ENCODE measurements at places on chromosomes 6 and 20.

DNA sequence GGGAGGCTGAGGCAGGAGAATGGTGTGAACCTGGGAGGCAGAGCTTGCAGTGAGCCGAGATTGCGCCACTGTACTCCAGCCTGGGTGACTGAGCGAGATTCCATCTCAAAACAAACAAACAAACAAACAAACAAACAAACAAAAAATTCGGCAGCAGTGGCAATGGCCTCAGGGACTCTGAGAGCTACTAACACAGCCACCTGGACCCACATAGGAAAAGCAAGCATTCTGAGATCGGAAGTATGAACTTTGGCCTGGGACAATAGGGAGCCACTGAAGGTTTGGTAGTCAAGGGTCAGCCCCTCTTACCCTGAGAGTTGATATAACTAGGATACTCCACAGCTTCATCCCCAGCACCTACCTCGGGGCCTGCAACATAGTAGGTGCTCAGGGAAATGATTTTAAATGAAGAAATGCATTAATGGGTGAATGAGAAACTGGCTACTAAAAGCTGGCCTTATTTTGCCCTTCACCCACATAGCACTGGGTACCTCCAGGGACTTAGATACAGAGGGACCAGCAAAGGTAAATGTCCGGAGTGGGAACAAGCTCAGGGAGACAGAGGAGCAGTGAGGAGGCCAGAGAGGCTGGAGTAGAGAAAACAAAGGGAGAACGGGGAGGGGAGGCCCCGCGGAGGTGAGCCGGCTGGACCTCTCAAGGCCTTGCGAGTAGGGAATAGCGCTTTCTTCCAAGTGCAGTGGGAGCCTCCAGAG is 46.6 kb upstream of the PTGIS start:
- DNase-seq = no peak

- peak; percentile 64 for DNase-seq
Measured at GRCh38 chr6:41940759-41941279, 789 bp downstream of the CCND3 start.

DNA sequence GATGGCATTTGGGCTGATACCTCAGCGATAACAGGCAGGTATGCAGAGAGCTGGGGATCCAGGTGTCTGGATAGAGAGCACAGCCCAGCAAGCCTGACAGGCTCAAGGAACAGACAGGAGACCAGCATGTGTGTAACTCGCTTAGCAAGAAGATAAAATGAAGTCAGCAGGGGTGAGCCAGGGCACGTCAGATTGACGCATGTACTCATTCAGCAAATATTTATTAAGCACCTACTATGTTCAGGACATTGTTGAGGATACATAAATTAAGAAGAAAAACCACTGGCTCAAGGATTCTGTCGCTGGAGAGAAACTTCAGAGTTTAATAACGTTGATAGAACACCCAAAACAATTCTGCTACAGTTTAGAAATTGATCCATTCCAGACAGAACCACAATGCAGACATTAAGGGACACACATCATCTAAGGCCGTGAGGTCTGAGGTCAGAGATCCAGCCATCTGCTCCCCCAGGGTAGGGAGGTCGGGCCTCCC is 1.0 kb upstream of the DUSP22 start:
- peak; percentile 41 for DNase-seq

DNA sequence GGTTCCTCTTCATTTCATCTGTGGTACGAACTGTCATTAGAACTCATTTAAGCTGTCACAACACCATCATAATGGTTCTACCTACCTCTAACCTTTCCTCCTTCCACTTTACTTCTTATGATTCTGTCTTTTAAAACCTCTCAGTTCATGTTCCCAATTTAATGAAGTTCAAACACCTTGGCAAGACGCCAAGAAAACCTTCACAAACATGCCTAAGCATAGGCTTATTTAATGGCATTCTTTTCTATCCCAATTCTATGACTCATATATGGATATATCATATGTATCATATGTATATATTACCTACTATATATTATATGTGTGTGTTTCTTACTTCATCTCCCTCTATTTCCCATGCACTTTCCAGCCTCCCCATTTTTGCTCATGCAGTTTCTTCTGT is 283.4 kb upstream of the TBX18 start:
- no peak for DNase-seq

DNA sequence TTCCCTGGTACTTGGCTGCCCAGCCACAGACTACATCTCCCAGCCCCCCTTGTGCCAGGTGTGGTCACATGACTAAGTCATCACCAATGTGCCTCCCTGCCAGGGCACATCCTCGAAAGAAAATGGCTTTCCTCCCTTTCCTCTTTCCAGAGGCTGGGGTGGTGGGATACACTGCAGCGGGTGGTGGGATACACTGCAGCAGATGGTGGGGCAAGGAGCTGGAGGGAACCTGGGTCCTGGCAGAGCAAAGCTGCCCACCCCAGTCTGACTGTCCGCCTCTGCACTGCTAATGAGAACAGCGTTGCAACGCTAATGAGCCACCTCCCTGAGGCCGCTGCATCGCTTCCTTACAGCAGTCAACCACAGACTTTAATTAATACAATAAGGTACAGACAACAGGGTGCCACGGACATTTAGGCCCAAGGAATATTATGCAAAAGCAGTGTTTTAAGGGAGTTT is 125.3 kb downstream of the PREX1 start:
- no peak for DNase-seq

DNA sequence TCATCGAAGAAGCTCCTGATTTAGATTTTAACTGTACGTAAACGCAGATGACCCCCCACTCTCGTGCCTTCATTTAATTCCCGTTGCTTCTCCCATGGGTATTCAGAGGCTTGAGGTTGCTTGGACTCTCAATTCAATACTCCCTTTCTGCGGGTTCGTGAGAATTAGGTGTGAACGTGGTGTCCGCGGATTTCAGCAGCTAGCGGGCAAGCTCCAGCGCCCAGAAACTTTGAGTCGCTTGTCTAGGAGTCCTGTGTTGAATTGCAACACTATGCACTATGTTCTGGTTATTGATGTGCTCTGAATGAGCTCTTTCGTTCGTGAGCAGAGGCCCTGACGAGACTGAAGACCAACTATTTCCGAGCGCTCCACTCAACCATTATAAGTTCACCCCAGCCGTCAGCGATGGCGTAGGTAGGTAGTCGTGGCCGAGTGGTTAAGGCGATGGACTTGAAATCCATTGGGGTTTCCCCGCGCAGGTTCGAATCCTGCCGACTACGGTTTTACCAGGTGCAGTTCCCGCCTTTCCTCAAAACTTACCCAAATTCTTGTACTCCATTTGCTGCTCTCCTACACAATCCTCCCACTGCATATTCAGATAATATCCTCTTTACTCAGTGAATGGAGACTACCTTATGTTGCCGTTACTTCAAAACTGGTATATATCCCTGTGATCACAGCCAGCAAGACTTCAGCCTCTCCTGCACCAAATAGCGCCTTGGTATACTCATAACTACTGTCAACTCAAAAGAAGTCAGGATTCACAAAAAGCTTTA is 72.6 kb upstream of the ZNF184 start:
- DNase-seq = no peak
